Activated CD4-positive, alpha-beta memory T cell treated with anti-CD3 and anti-CD28 coated beads for 36 hours (primary cell): ENCODE measurements at places on chromosomes 7 and 10. TPM values are rescaled to one million over a fixed set of nuclear protein-coding genes. Genes with fewer than 3 reads are reported as not detected.

DNA sequence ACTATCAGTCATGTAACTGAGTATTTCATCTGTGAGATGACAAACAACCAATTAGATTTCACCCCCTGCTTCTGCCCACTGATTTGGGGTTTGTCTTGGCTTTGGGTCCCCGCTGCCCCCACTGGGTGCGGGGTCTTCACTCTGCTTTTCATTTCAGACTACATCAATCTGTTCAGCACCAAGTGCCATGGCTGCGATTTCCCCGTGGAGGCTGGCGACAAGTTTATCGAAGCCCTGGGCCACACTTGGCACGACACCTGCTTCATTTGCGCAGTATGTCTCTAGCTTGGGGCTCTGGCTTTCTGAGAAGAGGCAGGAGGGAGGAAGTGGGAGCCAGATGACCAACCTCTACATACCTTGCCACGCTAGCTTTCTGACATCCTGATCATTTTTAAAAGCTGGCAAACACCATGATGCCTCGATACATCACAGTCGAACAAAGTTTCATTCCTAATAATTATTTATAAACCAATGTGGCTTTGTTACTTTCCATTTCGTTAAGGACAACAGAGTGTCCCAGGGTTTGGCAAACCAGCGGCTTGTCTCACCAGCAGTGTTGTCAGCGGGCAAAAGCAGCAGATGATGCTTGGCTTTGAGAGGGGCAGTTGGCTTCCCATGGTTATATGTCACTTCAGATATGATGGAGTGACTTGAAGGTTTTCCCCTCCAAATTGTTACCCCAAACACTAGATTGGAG, 30.3 kb upstream of the BMPR1A start:
- no peak for DNase-seq

GRCh38 chr10:22648547-22648961, 65.8 kb downstream of the PIP4K2A start:
- no peak for DNase-seq

DNA sequence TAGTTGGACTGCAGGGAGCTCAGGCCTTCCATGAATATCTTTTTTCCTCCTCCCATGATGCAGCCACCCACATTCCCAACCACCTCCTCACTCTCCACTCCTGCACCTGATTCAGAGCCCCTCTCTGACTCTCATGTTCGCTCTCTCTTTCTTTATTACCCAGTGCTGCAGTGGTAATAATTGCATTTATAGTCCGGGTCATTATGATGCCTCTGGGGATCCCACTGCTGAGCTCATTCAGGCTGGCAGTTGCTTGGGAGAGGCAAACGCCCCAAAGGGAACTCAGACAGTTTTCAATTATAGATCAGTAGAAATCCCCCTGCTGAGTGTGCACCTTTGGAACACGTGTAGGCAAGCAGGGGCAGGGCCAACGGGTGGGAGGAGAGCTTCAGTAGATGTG, 953.0 kb downstream of the GRID1 start:
- DNase-seq = no peak

DNA sequence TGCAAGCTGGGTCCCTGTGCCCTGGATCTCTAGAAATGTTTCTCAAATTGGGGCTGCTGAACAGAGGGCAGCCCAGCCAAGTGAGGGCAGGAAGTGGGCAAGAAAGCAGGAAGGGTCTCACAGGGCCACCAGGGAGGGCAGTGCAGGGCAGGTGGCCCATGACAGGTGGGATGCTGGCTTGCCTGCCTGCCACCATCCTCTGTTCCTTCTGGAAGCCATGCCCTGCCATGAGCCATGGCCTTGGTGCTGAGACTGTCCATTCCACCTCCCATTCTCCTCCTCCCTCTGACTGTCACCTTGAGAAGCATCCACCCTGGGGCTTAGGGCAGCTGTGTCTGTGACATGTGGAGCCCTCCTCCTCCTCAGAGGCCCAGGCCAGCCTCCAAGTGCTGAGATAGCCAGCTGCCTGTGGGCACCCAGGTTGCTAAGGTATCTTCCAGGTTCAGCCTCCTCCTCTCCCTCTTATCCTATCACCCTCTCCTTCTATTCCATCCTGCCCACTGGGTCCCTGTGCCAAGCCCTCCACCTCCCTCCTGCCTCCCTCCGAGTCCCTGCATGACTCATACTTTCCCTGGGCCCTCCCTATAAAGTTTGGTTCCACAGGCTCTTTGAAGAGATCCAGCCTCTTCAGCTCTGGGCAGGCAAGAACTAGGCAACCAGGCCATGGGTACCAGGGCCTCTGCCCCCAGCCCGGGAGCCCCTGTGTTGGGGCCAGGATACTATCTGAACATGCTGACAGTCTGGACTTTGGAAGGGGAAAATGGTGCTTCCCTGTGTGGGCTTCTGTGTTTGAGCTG, 1.3 kb downstream of the VSIR start:
- peak; percentile 72 for DNase-seq

GRCh38 chr10:36170943-36171501, 528.9 kb upstream of the FZD8 start:
- DNase-seq = no peak

DNA sequence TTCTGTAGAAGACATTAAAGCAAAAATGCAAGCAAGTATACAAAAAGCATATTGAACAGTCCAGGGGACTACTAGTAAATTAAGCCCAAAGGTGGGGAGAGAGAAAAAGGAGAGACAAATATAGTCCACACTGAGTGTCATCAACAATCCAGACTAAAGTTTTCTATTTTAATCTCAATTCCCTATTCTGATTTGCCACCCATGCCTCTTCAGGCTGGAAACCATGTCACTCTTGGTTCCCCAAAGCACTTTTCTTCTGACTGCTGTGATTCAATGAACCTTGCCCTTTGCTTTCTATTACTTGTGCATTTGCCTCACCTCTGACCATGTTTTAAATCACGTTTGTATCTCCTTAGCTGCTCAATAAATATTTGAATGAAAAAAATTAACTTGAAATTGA, 95.3 kb upstream of the AOAH start:
- DNase-seq = no peak

DNA sequence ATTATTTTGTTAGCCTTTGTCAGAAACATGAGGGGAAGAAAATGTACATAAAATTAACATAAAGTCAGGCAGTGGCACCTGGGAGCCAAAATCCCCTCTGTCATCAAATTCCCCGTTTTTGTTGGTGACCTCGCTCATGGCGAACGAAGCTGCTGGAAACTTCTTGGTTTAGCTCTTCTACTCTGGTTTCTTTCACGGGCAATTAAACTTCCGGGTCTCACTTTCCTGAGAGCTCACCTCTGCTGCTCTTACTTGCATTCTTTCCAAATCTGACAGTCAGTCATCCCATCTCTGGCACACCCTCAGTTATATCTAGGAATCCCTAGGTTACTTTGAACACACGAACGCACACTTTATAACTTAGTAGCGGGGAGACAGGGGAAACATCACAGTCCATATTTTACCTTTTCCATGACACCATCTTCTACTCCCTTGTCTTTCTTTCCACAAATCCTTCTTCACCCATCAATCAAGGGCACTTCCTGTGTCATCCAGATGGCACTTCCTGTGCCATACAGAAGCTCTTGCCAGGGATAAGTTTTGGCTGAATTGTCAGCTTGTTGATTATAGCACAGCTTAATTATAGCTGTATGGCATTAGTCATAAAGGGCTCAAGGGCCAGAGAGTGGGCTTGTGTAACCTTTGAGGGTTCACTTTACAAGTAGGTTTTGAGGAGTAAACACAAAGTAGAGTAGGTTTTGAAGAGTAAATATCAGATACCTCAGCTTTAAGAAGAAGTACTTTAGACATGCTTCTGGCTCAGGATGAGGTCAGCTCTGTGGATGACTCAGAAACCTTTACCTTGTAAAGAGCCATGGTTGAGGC, 105.1 kb downstream of the GATA3 start:
- DNase-seq = no peak

- DNase-seq = no peak
Observed at GRCh38 chr7:70893422-70893821, 238.5 kb upstream of the GALNT17 start.

DNA sequence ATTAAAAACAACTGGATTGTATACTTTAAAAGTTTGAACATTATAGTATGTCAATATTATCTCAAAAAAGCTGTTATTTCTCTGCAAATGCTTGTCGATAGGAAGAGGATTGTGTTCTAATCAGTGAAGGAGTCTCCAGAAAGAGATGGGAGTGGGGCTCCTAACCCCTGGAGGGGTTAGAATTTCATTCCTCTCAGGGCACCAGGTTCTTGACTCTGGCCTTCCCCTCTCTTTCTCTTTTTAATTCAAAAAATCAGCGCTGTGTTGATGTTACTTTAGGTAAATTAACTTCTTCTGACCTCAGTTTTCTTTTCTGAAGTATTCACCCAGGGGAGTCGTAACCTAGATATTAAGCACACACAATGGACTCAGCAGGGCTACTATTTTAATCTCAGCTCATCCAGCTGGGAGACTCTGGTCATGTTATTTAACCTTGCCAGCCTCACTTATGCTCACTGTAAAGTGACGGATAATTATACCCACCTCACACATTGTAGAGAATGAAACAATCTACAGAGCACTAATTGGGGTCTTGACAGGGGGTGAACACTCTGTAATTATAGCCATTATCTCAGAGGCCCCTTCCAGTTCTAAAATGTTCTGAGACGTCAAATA, 59.4 kb downstream of the GCC1 start:
- no peak for DNase-seq

DNA sequence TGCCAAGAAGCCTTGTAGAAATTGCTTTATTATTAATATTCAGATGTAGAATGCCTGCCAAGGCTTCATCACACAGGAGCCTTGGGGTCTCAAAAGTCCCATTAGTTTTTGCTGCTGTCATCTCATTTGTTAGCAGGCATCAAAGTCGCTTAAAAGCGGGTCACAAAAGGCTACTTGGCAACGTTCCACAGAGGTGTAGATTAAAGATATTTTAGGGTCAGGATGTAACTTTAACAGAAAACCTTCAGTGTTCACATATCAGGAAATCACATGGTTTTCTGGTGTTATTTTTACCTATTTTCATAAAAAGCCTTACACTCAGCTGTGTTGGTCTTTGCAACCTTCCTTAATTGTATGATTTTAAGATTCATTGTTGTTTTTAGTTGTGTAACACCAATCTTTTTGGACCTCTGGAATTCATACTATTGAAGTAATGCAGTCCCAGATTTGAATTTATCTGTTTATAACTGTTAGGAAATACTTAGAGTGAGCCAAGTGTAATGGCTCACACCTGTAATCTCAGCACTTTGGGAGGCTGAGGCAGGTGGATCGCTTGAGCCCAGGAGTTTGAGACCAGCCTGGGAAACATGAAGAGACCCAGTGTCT, 65.3 kb downstream of the TET1 start:
- DNase-seq = no peak

- no peak for DNase-seq
Observed at GRCh38 chr7:46192271-46192670, 271.2 kb upstream of the IGFBP3 start.

DNA sequence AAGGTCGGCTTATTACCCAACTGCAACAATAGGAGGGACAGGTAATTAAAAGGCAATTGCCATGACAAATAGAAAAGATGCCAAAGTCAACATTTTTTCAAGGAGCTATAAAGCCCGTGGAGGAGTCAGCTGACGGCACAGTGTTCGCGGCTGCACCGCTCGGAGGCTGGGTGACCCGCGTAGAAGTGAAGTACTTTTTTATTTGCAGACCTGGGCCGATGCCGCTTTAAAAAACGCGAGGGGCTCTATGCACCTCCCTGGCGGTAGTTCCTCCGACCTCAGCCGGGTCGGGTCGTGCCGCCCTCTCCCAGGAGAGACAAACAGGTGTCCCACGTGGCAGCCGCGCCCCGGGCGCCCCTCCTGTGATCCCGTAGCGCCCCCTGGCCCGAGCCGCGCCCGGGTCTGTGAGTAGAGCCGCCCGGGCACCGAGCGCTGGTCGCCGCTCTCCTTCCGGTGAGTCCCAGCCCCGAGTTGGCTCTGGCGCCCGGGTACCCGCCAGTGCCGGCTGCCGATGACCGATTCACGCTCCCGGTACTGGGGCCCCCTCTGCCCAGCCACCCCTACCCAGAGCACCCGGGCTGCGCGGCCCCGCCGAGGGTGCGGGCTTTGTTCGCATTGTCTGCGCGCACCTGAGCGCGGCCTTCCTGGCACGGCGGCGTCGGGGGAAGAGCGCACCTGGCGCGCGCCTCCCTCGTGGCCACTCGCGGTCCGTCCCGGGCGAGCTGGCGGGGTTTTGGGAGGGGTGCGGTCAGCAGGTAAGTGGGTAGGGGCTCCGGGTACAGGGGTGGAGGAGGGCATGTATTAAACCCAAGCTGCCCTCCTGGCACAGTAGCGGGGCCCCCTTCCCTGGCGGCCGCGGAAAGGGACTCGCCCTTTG, at the start of gene VWA2:
TSS of gene VWA2 (plus strand) at position 138 of the 877 bp plus-strand sequence. CDS start 9,460 bp downstream, outside the sequence.
- DNase-seq = peak; percentile 41

GRCh38 chr7:44944821-44945220, 34.0 kb downstream of the MYO1G start:
- DNase-seq = no peak

- peak; percentile 27 for DNase-seq
Observed at GRCh38 chr7:100914879-100915447, 19.3 kb upstream of the ACHE start.

GRCh38 chr7:35624299-35625186, 70.4 kb downstream of the HERPUD2 start:
- peak; percentile 48 for DNase-seq

DNA sequence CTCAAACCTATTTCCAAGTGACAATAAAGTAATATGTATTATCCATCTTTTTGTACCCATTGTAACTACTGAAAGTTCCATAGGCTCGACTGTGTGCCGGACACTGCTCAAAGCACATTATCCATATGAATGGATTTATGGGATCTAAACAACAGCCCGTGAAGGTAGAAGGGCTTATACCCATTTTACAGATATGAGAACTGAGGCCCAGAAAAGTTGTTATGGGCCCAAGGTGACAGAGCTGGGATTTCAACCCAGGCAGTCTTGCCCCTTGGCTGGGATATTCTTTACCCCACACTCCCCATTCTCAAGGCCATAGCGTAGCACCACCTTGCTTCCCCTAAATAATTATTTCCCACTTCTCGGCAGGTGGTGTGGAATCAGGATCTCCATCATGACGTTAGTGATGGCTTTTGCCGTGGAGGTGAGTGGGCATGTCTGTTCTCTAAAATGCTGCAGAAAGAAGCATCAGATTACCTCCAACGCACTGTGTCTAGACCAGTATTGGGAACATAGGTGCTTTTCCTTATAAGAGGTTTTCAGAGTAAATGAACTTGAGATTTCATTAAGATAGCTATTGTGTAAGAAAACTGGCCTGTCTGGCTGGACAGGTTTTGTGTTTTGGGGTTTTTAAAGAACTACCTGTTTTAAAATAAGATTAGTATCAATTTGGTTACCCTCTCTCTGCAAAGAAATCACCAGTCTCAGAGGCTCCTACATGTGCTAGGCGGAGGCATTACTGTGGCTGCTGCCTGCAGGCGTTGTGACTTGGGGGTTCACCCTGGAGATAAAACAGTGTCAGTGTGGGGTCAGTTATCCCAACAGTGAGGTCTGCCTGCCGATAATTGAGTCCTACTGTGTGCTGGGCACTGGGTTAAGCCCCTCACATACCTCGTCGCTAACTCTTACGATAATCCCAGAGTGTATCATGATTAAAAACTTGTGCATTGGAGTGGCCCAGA, 85.1 kb upstream of the SDK1 start:
- no peak for DNase-seq

The NUDCD3 gene
- 92.4 TPM for total RNA-seq

The SPDYE3 gene
- not detected for total RNA-seq

The NUDT5 gene
- total RNA-seq = 118 TPM

The TMEM176A gene
- total RNA-seq = not detected

The EN2 gene
- total RNA-seq = not detected
